ENCODE measurements at places on chromosomes 6 and 20.

- no peak for DNase-seq
Observed at GRCh38 chr6:101113468-101114260, 232.5 kb upstream of the ASCC3 start.

GRCh38 chr6:146871611-146872425 is 273.0 kb downstream of the ADGB start:
- DNase-seq = no peak

DNA sequence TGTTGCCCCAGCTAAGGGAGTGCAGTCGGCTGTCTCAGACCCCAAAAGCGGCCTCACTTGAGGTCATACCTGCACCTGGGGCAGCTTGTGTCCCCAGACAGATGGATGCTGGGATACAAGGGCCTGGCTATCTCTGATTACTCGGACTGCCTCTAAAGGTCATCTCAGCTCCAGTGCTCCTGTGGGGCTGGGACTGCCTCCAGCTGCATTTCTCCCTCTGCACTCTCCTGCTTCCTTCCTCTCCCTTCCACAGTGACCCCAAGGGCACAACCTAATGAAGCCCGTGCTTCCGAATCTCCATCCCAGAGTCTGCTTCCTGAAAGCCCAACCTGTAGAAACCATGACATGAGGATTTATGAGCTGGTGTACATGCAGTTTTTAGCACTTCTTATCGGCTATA is 22.8 kb upstream of the OCSTAMP start:
- no peak for DNase-seq

- DNase-seq = no peak
Observed at GRCh38 chr6:6915813-6916547, 191.8 kb upstream of the RREB1 start.

DNA sequence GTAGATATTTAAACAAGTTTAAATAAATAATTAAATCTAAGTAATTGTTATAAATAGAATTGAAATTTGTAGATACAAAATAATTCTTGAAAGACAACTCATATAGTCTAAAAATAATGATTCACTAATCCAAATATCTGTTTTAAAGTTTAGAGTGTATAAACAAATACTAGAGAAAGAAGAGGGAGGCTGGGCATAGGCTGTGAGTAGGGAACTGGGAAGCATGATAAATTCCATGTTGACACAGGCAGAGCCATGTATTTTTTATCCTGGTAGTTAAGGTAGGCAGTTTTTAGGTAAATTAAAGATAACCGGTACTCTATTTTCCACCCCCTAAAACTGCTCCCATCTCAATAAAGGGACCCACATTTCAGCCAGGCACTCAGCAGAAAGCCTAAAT is 11.7 kb upstream of the RIN2 start:
- no peak for DNase-seq

GRCh38 chr6:97876711-97877110 is 593.7 kb upstream of the MMS22L start:
- no peak for DNase-seq

GRCh38 chr6:3530515-3530914 is 73.7 kb upstream of the SLC22A23 start:
- no peak for DNase-seq

- DNase-seq = peak; percentile 2
Observed at GRCh38 chr6:140441256-140441655, 1066.8 kb upstream of the CITED2 start.

GRCh38 chr6:51972659-51973058 is 114.8 kb downstream of the PKHD1 start:
- DNase-seq = no peak

DNA sequence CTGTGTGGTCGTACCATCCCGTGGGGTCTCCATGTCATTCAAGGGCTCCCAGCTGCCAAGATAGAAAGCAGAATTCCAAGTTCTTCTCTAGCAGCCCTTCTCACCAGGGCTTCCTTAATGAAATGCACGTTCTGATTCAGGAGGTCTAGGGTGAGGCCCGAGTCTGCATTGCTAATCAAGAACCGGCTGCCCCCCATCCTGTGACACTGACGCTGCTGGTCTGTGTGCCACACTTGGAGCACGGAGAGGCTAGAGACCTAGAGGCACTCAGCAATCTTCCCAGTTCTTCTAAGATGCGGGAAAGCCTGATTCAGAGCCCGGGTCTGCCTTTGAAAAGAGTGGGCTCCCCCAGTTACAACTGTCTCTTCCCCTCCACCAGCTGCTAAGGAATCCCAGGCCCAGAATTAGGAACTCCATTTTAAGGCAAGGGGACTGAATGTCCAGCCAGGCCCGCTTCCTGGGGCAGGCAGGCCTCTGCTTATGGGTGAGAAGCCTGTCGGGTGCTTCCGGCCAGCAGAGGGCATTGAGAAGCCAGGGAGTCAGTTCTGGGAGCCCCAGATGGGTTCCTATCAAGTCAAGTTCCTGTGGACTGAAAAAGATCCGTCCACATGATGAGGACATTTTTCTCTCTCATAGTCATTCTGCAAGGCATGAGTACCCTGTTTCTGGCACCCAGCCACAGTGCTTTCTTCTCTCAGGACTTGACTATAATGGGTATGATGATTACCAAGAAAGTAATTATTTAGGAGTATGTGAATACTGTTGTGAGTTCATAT is 69.8 kb upstream of the RIN2 start:
- peak; percentile 2 for DNase-seq

DNA sequence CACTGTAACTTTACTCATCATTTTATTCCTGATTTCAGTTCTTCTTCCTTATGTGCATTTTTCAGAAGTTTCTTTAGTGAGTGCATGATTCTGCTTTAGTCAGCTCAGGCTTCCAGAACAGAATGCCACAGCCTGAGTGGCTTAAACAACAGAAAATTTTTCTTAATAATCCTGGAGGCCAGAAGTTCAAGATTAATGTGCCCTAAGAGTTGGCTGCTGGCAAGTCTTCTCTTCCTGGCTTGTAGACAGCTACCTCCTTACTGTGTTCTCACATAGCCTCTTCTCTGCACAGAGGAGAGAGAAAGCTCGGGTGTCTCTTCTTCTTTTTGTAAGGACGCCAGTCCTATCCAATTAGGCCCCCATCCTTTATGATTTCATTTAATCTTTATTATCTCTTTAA is 443.1 kb upstream of the RGS17 start:
- no peak for DNase-seq

DNA sequence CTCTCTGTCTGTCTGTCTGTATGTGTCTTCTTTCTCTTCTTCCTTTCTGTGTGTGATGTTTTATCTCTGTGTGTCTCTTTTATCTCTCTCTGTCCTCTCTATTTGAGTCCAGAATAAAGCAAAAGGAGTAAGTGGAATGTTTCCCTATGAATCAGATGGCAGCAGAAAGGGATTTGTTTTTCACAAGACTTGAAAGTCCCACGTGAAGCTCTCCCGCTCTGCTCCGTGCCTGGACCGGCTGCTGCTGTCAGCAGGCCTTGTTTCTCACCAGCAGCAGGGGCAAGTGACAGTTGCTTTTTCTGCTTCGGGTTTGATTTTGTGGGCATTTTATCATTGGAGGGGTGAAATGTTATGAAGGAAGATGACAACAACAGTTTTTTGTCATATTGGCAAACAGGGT is 212.7 kb downstream of the PACRG start:
- DNase-seq = no peak

DNA sequence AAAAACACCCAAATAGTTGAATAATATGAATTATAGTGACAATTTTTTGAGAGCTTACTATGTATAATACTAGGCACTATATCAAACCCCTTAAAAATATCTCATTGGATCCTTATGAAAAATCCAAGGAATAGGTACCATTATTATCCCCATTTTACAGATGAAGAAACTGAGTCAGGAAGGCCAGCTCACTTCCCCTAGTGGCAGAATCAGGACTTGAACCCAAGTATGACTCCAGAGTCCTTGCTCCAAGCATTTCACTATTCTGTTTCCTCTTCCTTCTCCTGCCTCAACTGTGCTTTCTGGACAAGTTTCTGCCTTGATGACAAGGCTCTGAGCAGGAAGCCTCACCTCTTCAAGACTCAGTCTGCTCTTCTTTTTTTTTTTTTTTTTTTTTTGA is 10.8 kb upstream of the PARD6B start:
- no peak for DNase-seq

- no peak for DNase-seq
Observed at GRCh38 chr6:106739387-106739786, 110.0 kb downstream of the QRSL1 start.

- no peak for DNase-seq
Observed at GRCh38 chr20:11569163-11569562, 348.5 kb upstream of the BTBD3 start.

- DNase-seq = no peak
Observed at GRCh38 chr20:23050076-23050838, 785 bp upstream of the THBD start.

- DNase-seq = no peak
Observed at GRCh38 chr6:99426451-99426757, 1.3 kb upstream of the PNISR start.

DNA sequence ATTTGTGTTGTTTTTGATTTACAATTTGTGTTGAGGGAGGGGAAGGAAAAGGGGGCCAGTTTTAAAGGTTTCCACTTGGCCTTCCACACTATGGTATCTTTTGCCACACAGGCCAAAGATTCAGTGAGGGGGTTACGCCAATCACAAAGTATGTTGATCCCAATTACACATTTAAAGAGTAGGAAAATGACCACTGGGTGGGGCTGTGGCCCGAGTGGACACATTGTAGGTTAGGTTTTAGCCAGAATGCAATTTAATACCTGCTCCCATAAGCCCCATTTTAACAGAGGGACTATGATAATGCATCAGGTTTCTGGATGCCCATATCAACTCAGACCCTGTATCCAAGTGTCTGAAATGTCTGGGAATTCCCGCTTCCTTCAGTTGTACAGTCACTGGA is 15.6 kb downstream of the VGLL2 start:
- no peak for DNase-seq
